ENCODE measurements at places on chromosomes 5 and 9.

DNA sequence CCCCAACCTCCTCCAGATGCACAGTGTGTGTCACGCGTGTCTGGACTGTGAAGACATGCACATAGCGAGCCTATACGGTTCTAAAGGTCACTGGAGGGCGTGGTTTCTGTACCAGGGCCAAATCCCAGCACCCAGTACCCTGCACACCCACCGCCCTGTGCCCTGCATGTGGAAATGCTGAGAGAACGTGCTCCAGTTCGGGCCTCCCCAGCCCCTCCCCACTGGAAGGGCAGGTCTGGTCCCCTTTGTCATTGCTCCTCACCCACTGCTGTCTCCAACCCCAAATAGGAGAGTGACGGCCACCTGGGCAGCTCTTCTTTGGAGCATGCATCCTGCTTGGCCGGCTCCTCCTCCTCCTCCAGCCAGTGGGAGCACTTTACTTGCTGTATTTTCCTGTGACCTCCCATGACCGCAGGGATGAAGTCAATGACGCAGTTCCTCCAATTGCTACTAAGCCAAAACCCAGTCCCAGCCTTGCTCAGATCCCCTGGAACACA lies 116.7 kb downstream of the WNK2 start:
- DNase-seq: no peak

GRCh38 chr5:10331341-10331796 lies 22.1 kb upstream of the MARCHF6 start:
- no peak for DNase-seq

DNA sequence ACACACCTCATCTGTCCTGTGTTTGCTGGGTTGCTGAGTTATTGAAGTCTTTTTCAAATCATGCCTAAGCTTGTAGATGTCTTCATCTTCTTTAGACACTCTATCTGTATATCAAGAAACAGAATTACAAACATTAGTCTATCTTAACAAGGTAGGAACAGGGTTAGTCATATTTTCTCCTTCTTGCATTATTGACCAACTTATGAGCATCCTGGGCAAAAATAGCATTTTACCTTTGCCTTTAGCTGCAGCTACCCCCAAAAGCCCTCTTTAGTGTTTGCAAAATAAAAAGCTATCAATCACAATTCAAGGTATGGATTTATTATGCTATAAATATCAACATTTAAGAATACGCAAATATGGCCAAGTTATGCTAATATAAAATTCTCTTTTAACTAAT lies 3.4 kb downstream of the PLK2 start:
- DNase-seq: no peak

DNA sequence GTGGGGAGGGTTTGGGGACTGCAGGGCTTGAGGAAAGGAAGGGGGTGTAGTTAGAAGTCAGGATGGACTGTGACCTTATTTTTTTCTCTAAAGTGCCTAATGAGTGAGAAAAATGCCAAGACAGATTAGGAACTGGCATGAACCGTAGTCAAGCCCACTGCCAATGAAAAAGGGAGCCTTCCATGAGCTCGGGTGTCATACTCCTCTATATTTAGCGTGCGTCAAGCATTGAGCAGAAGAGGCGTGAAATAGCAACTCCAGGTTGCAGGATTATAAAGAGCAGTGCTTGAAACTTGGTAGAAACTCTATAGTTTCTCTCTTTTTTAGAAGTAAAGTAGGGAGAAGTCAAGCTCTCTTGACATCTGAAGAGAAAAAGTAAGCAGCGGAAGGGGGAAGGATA lies 1.8 kb downstream of the SGCD start:
- DNase-seq: no peak

- DNase-seq: no peak
These were observed 55.2 kb upstream of the FYB1 start for GRCh38 chr5:39274398-39275085.

DNA sequence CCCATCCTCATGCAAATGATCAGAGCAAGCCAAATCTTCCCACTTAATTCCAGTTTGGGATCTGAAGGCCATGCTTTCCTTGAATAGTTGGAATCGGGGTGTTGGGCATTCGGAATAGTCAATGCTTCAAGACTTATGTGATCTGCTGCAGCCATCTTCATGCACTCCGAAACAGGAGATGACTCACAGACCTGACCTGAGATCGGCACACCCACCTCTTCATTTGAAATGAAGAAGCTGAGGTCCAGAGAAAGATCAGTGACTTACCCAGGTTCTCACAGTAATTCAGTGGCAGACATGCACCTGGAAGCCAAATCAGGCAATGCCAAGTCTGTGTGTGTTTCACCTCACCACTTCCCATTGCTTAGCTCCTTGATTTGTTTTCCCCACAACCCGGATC lies 33.0 kb downstream of the FOXD1 start:
- DNase-seq: no peak

DNA sequence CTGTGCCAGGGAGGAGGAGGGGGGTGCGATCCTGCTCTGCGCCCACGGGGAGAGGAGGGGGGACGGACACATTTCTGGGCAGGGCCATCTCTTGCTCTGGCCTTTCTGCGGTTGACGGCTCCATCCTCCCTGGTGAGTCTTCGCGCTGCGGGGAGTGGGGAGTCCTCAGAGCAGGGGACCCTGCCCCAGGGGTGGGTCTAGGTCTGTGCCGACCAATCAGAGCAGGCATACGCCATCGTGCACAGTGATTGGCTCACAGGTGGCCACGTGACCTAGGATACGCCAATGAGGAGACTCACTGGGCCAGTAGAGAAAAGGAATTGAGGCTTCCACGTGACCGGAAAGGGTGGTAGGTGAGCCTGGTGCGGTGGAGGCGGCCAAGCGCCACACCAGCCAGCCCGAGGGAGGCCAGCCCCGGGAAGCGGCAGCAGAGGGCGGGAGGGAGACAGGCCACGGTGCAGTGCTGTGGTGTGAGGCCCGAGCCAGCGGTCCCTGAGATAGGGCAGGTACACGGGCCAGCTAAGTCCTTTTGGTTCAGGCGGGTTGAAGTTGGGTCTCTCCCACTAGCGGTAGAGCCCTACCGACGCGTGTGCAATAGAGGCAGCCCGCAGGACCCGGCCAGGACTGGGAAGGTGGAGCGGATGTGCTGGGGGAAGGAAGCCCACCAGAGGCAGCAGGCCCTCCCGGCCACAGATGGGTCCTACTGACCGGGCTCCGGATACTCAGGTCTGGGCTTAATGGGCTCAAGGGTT lies 65.2 kb upstream of the RNF130 start:
- DNase-seq: no peak

- no peak for DNase-seq
These were observed 565.5 kb upstream of the TUSC1 start for GRCh38 chr9:26243726-26244125.

DNA sequence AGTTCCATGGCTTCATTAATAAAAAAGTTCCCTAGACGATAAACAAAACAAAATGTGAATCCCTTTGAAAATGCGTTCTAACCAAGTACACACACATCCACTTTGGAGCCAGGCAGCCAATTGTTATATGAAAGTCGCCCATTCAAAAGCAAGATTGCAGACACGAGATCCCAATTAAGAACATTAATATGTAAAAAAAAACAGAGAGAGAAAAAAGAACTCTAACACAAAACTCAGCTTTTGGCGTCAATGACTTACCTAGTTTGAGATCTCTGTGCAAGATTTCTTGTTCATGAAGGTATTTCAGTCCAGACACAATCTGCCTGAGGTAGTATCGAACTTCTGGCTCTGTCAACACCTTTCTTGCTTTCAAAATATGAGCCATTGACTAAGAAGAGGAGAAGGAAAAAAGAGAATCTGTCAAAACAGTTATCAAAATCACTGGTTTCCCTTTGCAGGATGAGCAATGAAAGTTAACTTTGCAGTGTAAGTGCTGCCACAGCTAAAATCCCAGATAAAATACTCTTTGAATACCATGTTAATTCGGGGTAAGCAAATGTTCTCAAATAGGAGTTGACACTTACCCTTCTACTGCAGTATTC lies 1.6 kb downstream of the PLK2 start:
- peak; percentile 60 for DNase-seq

- no peak for DNase-seq
These were observed 41.3 kb upstream of the HAND1 start for GRCh38 chr5:154519359-154519758.

DNA sequence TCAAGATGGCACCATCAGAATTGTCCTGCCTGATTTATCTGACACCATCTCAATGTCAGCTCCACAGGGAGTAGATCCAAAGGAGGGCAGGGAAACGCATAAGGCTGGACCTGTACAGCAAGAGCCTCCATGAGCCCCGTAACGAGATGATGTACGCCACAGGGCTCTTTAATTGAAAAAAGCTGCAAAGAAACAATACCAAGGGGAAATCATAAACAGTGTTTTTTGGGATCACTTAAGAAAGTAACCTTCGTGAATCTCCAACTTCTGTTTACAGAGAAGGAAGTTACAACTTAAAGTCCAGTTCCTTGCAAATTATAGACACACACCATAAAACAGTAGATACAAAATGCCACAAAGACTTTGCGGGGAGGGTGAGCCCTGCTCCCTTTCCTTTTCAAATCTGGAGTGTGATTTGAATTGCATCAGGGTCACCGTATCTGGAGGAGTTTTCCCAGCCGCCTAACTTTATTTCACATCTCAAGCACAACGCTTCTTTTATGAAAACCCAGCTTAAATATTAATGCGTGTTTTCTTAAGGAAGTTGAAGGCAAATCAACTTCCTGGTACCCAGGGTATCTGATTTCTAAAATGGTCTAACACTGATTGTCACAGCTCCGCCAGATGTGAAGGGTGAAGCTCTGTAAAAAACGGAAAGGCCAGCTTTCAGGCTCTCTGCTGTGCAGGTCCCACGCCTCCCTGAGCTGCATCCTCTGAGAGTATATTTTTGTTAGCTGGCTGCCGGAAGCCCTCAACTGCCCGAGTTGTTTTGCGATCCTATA lies 88.9 kb downstream of the EBF1 start:
- DNase-seq: no peak

DNA sequence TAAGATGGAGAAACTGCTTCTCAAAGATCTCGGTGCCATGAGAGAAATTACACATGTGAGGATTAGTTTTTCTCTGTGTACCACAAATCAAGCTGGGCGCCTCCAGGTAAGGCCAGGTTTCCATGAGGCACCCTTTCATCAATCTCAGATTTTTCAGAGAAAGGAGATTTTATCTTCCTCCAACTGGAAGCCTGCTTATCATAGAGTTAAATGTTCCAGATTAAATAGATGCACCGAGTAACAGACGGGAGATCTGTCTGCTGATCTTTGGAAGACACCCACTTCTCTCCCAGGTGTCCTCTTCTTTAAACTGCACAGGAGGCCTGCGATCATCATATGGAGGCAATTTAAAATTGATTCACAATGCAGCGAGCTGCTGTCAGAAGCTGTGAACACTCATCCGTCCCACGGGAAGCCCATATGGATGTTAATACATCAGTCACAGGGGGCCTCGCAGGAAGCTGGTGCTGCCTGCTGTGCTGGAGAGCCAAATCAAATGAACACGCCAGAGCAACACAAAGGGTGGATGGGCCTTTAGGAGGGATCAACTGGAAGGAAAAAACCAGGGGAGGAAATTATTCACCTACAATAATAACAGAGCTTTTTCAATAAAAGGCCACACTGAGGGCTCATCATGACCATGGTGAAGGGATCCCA lies 93.3 kb downstream of the TLE1 start:
- no peak for DNase-seq

GRCh38 chr9:14842269-14842668 lies 68.0 kb downstream of the FREM1 start:
- DNase-seq: no peak

DNA sequence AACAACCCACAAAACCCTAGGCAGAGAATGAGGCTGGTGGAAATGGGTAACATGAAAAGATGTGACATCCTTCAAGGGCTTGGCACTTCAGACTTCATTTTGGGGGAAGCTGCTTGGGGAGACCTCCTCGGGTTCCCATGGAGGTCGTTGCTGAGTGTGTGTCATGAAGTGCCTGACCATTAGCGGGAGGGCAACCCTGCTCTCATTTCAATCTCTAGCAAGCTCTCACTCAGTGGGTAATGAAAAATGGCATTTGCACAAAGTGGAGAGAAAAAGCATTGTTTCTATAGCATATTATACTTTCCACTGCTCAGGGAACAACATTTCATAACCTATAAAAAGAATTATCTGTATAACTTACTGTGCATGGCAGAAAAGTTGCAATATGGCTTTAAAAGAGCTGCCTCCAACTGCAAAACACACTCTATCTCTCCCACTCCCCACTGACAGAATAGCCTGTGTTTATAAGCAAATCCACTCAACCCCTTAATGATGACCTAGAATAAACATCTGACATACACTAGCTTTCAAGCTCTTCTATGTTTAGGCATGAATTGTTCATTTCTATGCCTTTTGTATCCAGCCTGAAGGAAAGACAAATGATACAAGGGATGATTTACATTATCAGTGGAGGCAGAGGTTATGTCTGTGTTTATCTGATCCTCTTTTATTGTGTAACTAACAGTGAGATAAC lies 357.2 kb downstream of the ZSWIM6 start:
- DNase-seq: no peak

- no peak for DNase-seq
These were observed 15.8 kb upstream of the SLC35D2 start for GRCh38 chr9:96399325-96399633.

- no peak for DNase-seq
These were observed 310.5 kb upstream of the TRPM3 start for GRCh38 chr9:71431931-71432330.

- DNase-seq: no peak
These were observed 663 bp upstream of the ZNF366 start for GRCh38 chr5:72507907-72508238.

GRCh38 chr9:73437758-73438157 lies 286.1 kb downstream of the ANXA1 start:
- DNase-seq: no peak

DNA sequence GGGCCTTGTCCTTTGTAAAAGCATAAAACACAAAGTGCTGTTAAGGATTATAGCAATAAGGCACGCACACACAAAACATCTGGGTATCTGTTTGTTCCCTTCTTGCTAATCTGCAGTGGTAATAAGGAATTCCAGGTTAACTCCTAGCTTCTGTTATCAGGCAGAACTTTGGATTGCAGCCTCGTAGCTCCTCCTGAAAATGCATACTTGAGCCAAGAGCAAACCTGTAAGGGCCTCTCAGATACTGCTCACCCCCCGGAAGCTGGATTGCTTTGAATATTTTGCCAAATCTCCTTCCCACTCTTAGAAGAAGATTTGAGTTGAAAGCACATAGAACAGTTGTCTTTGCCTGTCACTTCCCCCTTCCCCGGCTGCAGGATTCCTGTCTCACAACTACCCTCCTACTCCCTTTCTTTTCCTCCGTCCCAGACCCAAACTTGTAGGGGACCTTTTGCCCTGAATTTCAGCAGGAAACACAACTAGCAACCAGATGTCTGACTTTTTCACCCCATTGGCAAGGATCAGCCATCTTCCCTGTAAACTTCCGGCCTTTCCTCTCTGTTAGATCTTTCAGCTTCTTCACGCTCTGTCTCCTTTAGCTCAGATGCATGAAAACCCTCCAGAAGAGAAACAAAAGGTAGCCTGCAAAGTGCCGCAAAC lies 28.2 kb upstream of the SMAD5 start:
- DNase-seq: no peak

- no peak for DNase-seq
These were observed 276.0 kb downstream of the AUH start for GRCh38 chr9:91085517-91086291.

GRCh38 chr9:121985792-121986494 lies 107.2 kb downstream of the TTLL11 start:
- no peak for DNase-seq

- no peak for DNase-seq
These were observed 167.7 kb upstream of the MRPS30 start for GRCh38 chr5:44640945-44641456.

Measured in SW 1271 (cell line).